ENCODE measurements at places on chromosomes 16 and 17.

DNA sequence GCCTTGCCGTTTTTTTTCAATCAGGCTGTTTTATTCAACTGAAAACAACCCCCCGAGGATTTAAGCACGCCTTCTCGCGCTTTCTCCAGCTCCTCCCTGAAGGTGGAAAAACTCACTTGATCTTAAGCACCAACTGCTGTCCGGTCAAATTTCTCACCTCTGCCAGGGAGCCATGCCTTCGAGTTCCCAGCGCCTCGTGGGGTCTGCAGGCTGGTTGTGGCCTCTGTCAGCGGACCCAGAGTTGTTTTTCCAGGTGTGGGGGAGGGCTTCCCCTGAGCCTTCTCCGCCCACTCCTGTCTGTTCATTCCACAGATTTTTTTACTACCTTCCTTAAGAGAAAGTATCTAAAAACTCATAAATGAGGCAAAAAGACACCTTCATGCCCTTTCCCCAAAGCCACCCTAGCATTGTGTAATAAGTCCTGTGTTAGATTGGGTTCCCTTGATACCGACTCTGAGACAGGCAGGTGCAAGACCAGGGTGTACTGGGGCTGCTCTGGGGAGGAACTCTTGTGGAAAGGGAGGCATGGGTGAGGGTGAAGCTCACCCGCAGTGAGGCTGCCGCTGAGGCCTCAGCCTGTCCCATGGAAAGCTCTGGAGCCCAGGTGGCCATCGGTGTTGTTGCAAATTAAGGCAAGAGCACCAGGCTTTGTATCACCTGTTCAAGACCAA lies 101.6 kb downstream of the AXIN2 start:
- no peak for DNase-seq

GRCh38 chr17:20156196-20157000 lies 147.2 kb downstream of the SPECC1 start:
- DNase-seq: no peak

GRCh38 chr17:57614742-57615141 lies 130.4 kb downstream of the CCDC182 start:
- no peak for DNase-seq

DNA sequence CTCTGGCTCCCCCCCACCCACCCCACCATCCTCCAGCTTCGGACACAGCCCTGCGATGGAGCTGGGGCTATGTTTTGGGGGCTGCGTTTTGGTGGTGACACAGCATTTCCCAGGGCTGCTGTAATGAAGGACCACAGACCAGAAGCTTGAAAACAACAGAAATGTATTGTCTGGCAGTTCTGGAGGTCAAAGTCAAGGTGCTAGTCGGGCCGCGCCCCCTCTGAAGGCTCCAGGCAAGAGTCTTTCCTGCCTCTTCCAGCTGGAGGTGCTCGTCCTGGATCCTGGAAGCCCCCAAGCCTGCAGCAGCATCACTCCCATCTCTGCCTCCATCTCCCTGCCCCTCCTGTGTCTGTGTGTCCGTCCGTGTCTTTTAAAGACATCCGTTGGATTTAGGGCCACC lies 50.8 kb downstream of the TBC1D16 start:
- no peak for DNase-seq

DNA sequence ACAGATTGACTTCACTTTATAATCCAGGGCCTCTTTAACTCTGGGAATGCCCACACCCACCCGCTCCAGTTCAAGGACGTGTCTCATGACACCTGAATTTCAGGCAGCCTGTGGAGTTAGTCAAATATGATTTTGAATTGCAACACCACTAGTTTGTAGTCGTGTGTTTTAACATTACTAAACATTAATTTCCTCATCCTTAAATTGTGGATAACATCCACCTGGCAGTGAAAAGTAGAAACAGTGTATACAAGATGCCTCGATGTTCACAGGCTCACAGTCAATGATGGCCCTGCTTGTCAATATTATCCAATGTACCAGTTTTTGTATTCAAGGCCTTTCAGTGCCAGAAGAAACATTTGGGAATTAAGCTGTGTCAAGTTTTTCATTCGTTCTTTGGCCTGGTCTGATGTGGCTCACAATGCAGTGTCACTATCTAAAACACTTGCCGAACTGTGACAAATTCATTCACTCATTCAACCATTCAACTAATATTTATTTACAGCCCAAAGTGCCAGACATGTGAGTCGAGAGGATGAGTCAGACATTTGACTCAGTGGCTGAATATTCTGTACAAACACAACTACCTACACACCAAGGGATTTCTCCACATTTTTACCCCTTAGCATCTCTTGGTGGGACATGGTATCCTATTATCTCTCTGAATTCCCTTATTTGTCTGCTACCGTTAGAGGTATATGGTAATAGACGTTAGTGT lies 1.4 kb downstream of the MEIOB start:
- no peak for DNase-seq

DNA sequence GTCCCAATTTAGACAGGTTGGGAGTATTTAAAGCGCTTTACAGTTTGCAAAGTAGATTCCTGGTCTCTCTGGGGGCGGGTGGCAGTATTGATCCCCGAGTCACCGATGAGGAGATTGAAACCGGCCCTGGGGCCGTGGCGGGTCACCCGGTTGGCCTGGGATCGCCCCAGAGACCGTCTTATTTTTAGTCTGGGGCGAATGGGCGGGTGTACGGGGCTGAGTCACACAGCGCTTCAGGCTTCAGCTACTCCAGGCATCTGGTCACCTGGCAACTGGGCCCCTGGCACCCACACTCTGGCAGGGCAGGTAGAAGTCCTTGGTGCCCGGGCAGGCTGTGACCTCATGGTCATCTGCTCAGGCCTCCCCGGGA lies 669 bp downstream of the MIEF2 start:
- DNase-seq: peak; percentile 9

DNA sequence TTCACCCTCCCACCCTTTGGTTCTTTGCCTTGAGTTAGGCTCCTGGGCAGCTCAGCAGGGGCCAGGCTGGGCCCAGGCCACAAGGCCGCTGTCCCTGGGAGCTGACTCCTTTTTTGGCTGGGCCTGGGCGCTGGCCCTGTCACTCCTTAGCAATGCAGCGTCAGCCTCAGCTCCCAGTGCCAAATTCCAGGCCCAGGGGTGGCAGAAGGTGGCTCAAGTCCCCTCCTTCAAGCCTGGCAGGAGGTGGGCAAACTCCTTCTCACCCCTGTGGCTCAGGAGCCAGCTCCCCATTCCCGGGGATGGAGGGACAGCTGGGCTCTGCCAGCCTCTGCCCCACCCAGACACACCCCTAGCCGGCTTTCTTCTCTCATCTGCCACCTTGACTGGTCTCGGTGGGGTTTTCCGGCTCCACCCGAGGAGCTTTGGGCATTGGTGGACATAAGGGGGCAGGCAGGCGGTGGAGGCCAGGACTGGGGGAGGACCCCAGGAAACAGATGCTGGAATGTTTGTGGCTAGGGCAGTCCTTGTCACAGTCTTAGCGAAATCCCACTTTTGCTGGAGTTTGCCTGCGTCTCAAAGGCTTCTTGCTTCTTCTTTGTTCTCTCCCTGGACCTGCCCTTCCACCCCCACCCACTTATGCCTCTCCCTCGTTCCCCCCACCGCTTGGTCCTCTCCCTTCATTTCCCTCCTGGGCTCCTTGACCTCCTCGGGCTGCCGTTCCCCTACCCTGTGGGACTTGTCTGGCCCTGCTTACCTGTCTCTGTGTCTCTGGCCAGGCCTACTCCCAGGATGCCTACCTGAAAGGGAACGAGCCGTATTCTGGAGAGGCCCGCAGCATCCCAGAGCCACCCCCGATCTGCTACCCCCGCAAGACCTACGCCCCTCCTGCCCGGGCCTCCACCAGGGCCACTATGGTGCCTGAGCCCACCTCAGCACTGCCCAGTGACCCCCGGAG lies 37.4 kb downstream of the ARHGAP23 start:
- DNase-seq: no peak

DNA sequence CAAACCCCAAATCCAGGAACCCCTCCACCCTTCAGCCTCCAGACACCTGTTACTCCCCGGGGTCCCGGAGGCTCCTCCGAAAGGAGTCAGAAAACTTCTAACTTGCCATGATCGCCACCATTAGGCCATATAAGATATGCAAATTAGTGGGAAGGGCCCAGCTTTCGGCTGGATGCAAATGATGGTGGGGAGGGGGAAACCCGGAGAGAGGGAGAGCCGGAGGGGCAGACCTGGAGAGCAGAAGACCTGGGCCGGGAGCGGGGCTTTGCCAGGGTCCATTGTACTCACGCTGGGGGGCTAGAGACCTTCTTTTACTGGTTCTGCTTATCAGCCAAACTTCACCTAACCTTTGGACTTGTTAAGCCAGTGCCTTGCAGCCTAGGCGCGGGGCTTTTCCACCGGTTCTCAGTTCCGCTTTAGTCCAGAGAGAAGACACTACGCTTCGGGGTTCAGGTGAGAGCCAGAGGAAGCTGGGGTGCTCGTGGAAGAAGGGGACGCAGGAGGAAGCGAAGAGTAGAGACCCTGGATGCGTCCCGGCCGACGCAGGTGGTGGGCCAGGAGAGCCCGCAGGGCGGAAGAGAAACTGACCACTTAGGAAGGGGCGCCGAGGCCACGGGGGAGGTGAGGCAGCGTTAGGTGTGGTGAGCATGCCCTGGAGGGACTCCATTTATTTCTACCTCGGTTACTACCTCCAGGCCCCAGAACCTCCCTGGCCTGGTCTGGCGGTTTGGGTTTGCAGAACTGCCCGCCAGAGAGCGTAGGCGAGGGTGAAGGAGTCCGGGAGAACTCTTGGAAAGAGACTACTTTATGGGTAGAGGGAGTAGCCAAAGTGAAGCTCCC lies at the start of gene HNF1B:
HNF1B (minus strand) TSS at position 99 of the 840 bp plus-strand sequence. CDS start 175 bp downstream, outside the sequence.
- no peak for DNase-seq

DNA sequence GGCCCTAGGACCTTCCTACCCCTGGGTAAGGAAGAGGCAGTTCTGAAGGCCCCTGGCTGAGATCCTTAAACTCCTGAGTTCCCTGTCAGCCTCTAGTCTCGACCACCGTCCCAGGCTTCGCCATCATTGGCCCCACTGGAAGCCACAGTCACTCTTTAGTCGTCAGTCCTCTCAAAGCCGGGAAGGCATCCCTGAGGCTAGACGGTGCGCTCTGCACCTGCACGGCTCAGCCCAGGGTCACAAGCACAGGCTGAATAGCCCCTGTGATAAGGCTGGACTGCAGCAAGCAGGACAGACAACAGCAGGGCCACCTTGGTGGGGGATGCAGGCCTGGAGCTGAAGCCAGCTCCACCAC lies 3.3 kb upstream of the HEXIM1 start:
- no peak for DNase-seq

GRCh38 chr16:88030498-88030897 lies 79.3 kb downstream of the BANP start:
- no peak for DNase-seq

GRCh38 chr17:72812823-72813222 lies 279.7 kb downstream of the SLC39A11 start:
- DNase-seq: no peak

- no peak for DNase-seq
These were observed 15.7 kb downstream of the MVP start for GRCh38 chr16:29835926-29836325.

DNA sequence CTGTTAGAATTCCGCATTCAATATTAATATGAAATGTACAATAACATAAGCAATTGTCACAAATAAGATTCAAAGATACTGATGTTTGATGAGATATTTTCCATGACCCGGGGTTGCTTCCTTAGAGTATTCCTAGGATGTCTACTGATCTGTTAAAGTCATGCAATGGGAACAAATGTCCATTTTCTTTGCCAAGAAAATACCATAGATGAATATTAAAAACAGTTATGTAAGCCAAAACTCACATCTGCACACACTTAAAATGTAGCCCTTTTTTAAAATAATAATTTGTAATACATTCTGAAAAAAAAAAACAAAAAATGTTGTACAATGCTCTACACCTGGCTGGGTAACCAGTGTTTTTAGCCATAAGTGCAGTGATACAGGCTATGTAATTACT lies 259.4 kb upstream of the AXIN2 start:
- no peak for DNase-seq

DNA sequence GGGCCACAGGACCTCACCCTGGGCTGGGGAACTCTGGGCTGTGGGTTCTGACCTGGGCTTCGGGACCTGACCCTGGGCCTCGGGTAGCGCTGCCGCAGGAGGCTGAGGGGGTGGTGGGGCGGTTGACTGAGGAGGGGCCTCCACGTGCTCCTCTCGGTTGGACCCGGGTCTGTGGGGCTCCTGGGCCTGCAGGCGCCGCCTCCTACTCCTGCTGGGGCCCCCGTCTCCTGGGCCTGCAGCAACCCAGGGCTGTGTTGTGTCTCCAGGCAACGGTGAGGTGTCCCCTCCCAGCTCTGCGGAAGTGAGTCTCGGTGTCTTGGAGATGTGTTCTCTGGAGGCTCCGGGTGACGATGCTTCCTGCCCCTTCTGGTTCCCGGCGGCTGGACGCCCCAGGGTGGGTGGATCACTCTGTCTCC lies 41.5 kb upstream of the GNG13 start:
- no peak for DNase-seq

GRCh38 chr16:89565256-89565505 lies 4.7 kb downstream of the RPL13 start:
- no peak for DNase-seq

- DNase-seq: no peak
These were observed 2.2 kb upstream of the TMEM94 start for GRCh38 chr17:75454193-75454592.

- no peak for DNase-seq
These were observed 38.2 kb upstream of the SBK1 start for GRCh38 chr16:28254158-28254557.

DNA sequence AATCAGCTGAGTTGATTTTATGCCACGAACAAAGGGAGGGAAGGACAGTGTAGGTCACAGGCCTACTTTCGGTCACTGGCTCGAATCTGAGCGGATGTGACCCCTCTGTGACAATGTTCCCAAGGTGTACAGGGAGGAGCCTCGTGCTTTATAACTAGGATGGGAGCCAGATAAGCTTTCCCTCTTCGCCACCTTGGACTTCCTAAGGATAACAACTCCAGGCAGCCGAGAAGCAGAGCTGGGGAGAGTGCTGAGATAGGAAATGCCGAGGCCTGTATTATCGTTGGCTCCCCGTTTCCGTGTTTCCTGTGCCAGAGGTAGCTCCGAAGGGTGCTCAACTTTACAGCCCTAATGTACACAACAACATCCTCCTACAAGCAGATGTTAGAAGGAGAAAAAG lies 217.8 kb upstream of the IRX3 start:
- DNase-seq: no peak

DNA sequence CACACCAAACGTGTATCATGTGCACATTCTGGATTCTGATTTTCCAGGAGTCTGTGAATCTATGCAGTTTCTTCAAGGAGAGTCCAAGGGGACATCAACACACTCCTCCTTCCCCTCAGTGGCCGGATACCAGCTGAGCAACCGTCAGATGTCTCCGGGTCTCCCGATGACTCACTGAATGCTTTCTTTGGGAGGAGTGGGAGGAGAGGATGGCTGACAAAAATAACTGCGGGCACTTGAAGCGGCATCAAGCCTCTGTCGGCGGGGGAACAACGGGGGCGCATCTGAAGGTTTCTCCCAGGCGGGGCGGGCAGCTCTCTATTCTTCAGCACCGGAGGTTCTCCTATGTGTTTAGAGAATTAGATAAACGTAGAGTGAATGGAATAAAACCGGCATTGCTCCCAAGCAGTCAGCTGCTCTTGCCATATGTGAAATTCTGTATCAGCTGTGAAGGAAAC lies 24.6 kb upstream of the LRRC75A start:
- no peak for DNase-seq

GRCh38 chr16:88430524-88431446 lies 22.3 kb upstream of the ZFPM1 start:
- DNase-seq: no peak

Measured in stimulated activated CD4-positive, alpha-beta T cell treated with anti-CD3 and anti-CD28 coated beads, Interleukin-1b, Interleukin-23, amount 100 ng/mL, for 1 hour (primary cell).